ENCODE measurements at places on chromosomes 7 and 10. TPM values are rescaled to one million over a fixed set of nuclear protein-coding genes. Genes with fewer than 3 reads are reported as not detected.

Gene SPDYE3
- total RNA-seq, result not detected

Gene SPDYE8
- not detected for total RNA-seq

Gene VPS50
- total RNA-seq, result 26.5 TPM

Gene SUFU
- total RNA-seq, result 29.4 TPM

Gene EPO
- 0.22 TPM for total RNA-seq

Gene PRKG1
- total RNA-seq, result 12.3 TPM

Gene AKR1C8
- 1.00 TPM for total RNA-seq

Gene CYP3A7
- total RNA-seq, result 0.46 TPM

Gene TMEM196
- 0.68 TPM for total RNA-seq

GRCh38 chr7:44823255-44823781 is 24.6 kb downstream of the H2AZ2 start:
- no peak for DNase-seq

GRCh38 chr7:120021085-120021484 is 251.9 kb upstream of the KCND2 start:
- no peak for DNase-seq

GRCh38 chr7:90483251-90483650 is 13.8 kb downstream of the PTTG1IP2 start:
- no peak for DNase-seq

DNA sequence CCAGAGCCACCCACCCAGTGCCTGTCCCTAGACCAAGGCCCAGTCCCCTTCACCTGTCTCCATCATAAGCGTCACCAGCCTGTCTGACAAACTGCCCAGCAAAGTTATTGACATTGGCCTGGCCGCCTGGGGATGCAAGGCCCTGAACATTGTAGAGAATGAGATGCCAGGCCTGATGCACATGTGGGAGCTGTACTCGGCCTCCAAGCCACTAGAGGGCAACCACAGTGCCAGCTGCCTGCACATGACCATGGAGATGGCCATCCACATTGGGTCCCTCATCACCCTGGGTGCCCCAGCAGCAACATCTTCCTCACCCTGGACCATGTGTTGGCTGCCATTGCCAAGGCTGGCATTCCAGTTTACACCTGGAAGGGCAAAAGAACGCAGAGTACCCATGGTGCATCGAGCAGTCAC is 63.7 kb upstream of the ANTXRL start:
- peak; percentile 50 for DNase-seq

DNA sequence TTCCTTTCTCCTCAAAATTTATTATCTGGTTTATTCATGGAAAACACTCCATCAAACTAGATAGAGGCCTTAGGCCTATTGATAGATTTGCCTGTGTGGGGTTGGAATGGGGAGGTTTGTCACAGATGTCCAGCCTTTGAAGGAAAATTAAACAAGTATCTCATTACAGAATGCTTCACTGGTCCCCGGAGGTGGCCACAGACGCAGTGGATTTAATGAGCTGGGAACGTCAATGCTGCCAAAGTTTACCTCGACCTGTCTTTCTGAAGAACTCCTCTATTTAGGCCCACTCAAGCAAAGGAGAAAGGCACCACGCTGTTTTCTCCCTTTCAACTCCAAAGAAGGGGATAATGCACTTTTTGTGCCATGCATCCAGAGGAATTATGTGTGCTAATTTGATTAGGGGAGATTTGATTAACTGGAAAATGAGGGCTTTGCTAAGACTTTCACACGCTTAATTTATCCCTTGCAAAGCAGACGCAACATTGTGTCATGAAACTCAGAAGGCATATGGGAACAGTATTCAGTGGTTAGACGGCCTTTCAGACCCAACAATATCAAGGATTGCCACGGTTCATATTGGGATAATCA is 558.8 kb upstream of the GALNT17 start:
- no peak for DNase-seq

DNA sequence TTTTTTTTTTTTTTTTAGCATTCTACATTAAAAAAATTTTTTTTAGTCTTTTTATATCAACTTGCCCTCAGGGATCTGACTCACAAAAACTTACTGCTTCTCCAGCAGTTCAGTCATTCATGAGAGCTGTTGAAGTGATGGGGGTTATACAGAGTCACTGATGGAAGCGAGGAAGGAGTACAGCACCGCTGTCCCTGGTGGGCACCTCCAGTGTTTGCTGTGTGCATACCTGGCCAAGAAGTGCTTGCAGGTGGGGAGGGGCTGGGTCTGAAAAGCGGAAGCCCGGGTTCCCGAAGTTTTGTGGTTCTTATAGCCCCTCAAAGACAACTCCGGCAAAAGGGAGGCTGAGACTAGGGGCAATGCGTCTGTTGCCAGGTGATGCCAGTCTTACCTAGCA is 46.2 kb downstream of the MINDY4 start:
- no peak for DNase-seq

DNA sequence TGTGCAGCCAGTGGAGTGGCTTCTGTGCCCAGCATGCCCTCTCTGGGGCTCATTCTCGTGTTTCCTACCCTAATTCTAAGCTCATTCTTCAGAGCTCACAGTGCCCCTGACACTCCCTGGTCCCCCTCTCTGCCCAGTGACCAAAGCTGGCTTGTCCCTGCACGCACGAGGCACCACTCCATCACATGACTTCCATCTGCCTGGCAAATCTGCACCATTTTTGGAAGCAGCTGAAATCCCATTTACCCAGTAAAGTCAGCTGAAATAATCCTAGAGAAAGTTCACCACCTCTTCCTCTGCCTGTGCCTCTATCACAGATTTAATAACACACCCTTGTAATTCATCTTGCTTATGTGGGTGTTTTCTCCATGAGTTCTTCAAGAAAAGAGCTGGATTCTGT is 616.9 kb downstream of the PTPRN2 start:
- no peak for DNase-seq

GRCh38 chr10:98367604-98368451 is 47.2 kb downstream of the PYROXD2 start:
- no peak for DNase-seq

- DNase-seq, result no peak
Measured at GRCh38 chr10:95247200-95247880, 43.5 kb downstream of the PDLIM1 start.

GRCh38 chr7:12124028-12124427 is 87.1 kb upstream of the TMEM106B start:
- no peak for DNase-seq

- no peak for DNase-seq
Measured at GRCh38 chr7:36180121-36180520, 27.1 kb downstream of the EEPD1 start.

- DNase-seq, result no peak
Measured at GRCh38 chr7:101125989-101126650, 784 bp upstream of the SERPINE1 start.

GRCh38 chr7:142017451-142017850 is 21.8 kb downstream of the MGAM start:
- no peak for DNase-seq

DNA sequence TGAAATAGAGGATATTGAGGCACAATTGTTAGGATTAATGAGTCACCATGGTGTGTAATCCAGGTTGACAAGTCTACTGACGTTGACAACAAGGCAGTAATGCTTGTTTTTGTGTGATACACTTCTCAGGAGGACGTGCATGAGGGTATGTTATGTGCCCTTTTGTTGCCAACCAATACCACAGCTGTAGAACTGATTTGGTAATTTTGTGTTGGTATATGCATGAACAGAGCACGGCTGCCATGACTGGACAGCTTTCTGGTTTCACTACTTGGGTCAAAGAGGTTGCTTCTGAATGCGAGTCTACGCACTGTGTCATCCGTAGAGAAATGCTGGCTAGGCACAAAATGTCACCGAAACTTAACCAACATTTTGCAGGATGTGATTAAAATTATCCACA is 32.9 kb downstream of the PHTF2 start:
- DNase-seq, result no peak

GRCh38 chr10:2791774-2792443 is 275.4 kb upstream of the PFKP start:
- no peak for DNase-seq

GRCh38 chr7:21134631-21135030 is 293.3 kb upstream of the SP4 start:
- no peak for DNase-seq

GRCh38 chr7:135888740-135889139 is 88.4 kb downstream of the MTPN start:
- DNase-seq, result no peak

DNA sequence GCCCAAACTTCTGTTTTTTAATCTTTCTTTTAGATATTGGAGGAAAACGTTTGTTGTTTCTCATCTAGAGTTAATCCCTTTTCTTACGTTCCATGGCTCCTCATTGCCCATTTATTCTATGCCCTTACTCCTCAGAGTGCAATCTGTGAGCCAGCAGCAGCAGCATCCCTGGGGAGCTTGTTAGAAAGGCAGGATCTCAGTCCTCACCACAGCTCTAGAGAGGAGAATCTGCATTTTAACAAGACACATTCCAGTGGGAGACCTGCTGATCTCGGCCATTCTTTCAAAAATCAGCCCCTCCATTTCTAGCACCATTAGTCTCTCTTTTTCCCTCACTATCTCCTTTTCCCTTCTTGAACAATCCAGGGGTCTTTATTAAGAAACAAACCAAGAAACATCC is 84.4 kb upstream of the NOBOX start:
- no peak for DNase-seq

GRCh38 chr10:110353244-110354119 is 48.8 kb upstream of the SMNDC1 start:
- no peak for DNase-seq

DNA sequence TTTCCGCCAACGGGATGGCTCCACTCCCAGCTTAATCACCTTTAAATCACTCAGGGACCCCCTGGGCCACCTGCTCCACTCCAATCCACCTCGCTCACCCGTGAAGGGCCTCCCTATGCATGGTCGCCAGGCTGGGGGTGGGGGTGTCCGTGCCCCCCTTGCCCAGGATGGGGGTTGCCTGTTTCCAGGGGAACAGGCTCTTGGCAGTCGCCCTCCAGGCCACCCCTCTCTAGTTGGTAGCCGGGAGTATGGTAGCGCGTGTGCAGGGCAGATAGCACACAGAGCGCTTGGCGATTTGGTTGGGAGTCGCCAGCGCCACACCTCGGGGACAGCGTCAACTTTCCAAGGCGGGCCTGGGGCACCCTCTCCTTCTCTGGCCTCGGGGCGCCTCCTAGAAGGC is 134.9 kb upstream of the ZNF92 start:
- DNase-seq, result no peak

- DNase-seq, result no peak
Measured at GRCh38 chr7:126780993-126781392, 471.7 kb downstream of the GRM8 start.

- no peak for DNase-seq
Measured at GRCh38 chr10:93280699-93281366, 201.3 kb downstream of the MYOF start.

GRCh38 chr7:17019106-17019505 is 137.3 kb upstream of the AGR3 start:
- DNase-seq, result no peak

DNA sequence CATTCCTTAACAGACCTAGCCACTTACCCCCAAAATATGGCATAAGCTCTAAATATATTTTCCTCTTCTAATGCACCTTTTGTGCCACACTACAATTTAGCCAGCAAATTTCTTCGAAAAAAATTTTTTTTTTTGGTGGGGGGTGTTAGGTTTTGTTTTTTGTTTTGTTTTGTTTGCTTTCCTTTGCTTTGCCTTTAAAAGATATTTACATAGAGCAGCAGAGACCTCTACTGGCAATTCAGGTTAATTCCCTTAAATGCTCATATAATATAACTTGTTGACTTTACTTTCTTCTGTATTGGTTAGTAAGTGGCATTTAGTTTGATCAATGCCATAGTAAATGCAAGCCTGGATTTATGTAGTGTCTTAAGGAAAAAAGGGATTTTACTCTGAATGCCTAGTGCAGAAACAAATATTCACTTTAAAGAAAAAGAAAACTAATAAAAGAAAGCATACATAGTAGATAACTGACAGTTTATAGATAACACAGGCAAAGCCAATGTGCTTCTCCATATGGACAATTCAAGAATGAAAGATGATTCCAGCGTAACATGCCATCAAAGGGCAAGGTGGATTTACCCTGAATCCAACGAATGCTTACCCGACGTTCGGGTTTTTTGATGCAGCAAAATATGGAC is 1250.6 kb downstream of the GATA3 start:
- DNase-seq, result no peak

GRCh38 chr10:131578472-131578970 is 267.0 kb upstream of the TCERG1L start:
- no peak for DNase-seq

DNA sequence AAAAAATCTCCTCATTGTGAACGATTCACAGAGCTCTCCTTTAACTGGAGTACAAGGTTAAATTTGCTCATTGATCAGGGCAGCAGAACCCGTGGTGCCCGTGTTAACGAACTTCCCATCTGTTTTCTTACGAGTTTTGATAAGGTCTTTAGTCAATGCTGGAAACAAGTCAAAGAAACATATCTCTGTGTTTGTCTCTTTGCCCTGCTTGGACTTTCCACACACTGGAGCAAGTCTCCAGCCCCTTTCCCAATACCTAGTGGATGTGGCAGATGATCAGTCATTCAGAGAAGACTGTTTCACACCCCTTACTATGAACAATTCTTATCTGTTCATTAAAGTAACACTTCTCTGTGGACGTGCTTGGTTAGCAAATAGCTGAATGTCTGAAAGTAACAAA is 121.3 kb downstream of the ARID5B start:
- DNase-seq, result no peak

DNA sequence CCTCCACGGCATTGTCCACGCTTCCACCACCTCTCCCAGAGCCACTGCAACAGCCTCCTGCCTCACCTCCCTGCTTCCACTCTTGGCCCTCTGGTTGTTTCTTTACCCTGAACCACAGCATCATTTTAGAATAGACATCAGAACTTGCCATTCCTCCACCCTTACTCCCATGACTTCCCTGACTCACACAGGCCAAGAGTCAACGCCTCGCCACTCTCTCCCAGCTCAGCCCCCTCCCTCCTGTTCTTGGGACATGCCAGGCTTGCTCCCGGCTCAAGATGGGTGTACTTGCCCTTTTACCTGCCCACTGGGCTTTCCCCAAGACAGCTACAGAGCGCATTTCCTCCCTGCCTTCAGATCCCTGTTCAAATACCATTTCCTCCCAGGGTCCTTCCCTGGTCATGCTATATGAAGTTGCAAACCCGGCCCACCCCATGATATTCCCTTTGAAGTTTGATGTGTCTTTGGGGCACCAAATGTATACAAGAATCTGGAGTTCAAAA is 429.1 kb downstream of the RPS24 start:
- peak; percentile 51 for DNase-seq

- DNase-seq, result peak; percentile 39
Measured at GRCh38 chr10:49649936-49650723, 29.3 kb upstream of the C10orf53 start.

DNA sequence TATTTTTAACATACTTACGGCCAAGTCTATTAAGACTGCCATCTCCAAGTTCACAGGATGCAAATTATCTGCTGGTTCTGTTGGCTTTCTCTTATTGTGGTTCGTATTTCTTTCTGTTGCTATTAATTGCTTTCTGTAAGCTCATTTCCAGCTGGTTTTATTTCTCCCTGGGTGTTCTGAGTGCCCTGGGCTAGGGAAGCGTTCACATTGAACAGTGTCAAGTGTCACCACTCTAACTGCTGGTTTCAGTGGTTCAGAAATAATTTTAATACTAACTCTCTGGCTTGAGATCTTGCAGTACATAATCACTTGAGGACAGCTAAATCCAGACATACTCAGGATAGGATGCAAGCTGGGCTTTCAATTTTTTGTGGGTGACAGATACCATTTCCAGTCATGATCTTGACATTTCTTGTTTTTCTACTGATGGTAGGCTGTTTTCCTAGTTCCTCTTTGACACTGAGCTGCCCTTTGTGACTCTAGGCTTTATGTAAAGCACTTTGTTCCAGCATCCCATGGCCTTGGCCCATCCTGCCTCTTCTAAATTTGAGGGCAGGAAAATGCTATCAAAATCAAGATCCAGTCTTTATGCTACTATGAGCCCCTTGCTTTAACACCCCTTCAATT is 117.6 kb downstream of the SNX13 start:
- DNase-seq, result no peak

- no peak for DNase-seq
Measured at GRCh38 chr7:79529214-79529880, 75.9 kb upstream of the MAGI2 start.

All from type B pancreatic cell (in vitro differentiated cells).